Activated CD4-positive, alpha-beta T cell treated with anti-CD3 and anti-CD28 coated beads, Interleukin-2, amount 10 ng/mL, durations not matched to agents 24 days and 14 days (primary cell): ENCODE measurements at places on chromosomes 3 and 15. TPM values are rescaled to one million over a fixed set of nuclear protein-coding genes. Genes with fewer than 3 reads are reported as not detected.

- no peak for DNase-seq
Observed at GRCh38 chr3:76698136-76698706, 341.7 kb upstream of the ROBO2 start.

DNA sequence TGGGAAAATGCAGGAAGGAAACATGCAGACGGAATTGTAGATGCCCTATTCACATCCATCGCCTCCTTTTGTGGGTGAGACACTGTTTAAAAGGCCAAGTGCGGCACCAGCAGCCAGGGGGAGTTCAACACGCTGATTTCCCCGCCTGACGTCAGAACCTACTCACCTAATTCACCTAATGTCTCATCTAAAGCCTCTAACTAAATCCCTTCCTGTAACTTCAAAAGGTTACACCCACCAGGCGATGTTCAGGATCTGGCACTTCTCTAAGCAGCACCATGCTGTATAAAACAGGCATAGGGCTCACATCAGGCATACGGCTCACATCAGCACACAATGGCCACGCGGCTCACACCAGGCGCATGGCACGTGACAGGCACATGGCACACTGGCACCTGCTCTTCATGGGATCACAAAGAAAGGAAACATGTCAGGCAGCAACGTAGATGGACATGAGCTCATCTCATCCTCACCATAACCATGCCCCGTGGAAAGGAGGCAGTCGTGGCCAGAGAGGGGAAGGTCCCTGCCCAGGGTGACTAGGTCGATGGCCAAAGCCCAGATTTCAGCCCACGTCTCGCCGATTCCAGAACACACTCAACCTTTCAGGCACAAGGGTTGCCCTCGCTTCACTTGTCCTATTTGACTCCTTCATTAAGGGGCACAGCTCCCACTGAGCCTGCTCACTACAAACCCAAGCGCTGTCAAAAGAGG lies 21.7 kb downstream of the XXYLT1 start:
- DNase-seq: no peak

The TMIE gene
- 0.19 TPM in 1 of 2 replicates, not detected in the other for total RNA-seq

The ADGRG7 gene
- not detected in 2 replicates for total RNA-seq

The CCDC33 gene
- not detected in 2 replicates for total RNA-seq

The DNAH12 gene
- not detected in 2 replicates for total RNA-seq

The PRSS50 gene
- not detected in 2 replicates for total RNA-seq
